ENCODE measurements at places on chromosomes 12 and 14.
A peak's percentile ranks its signal among the peaks of the same experiment; 100 is the strongest.

DNA sequence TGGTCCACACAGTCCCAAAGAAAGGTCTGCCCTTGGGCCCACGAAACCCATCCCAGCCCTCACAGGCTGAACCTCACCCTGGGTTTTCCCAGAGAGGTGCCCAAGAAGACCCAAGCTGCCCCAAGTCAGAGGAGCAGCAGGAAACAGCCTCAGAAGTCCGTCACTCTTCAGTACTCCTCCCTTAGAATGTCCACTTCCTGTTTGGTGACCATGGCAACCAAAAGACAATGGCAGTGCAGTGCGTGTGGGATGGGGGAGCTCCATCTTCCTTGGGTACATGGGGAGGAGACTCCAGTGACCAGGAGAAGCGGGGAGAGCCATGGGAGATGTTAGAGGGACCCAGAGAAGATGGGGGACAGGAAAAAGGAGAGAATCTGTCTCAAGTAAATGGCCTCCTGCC lies 11.3 kb downstream of the SELPLG start:
- DNase-seq = no peak

DNA sequence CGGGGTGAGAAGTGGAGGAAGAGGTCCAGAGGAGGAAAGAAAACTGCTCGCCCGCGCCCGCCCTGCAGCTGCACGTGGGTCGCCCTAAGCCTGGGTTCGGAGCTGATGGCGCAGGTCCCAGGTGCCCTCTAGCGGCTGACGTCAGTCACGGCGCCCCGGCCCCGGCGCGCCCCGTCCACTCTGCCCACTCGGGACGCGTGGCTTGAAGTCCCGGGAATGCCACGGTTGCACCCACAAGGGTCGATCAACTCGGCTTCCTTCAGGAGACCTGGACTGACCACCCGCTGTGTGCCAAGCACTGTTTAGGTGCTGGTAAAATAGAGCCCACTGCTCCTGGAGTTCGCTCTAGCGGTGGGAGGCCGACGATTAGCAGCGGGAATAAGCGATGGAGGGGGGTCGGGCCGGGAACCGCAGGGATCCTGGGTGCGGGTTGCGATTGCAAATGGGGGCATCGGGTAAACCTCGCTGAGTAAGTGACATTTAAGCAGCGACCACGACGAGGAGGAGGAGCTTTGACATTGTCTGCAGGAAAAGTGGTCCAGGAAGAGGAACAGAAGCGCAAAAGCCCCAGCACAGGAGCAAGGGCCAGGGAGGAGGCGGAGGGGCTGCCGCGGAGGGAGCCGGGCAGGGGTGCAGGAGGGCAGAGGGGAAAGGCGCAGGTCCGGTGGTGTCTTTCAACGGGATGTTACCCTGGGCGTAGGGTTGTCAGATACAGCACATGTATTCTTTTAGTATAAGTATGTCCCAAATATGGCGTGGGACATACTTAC lies 5.1 kb upstream of the ZNF839 start:
- peak; percentile 39 for DNase-seq

GRCh38 chr12:93302331-93303229 lies 75.1 kb upstream of the NUDT4 start:
- DNase-seq = no peak

DNA sequence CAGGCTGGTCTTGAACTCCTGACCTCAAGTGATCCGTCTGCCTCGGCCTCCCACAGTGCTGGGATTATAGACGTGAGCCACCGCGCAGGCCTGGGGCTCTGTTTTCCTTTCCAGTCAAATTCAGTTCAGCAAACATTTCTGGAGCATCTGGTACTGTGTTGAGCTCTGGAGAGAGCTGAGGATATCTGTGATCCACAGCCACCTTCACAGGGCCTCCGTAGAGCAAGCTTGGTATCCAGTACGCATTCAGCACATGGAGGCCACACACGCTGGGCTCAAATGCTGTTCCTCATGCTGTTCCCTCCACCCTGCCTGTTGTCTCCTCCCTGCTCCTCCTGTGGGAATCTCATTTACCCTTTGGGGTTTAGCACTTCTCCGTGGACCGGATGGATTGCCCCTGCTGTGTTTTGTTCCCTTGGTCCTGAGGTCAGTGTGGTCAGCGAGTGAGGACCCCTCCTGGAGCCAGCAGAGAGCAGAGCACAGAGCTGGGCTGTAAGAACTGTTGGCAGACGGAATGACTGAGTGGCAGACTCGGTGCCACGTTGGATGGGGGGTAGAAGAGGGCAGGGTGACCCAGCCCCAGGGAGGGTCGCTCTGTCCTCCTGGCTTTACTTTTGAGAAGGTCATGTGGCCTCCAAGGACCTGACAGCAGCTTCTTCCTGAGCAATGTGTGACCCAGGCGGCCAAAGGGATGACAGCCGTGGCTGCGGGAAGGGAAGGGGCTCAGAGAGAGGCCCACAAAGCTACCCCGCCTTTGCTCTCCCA lies 891 bp downstream of the RPS6KL1 start:
- DNase-seq = no peak

DNA sequence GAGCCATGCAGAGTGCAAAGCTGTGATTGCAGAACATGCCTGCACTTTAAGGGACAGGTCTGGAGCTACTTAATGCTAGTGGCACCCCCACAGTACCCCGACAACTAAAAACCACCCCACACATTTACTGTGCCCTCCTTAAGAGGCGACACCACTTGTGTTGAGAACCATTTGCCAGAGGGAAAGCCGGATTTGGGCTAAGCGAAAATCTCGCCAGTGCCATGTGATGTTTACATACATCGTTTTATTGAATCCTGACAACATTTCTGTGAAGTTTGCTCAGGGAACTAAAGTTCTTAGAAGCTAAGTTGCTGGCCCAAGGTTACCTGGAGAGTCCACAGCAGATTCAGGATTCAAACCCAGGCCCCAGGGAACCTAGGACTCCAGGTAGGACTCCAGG lies 119.0 kb upstream of the FKBP4 start:
- no peak for DNase-seq

DNA sequence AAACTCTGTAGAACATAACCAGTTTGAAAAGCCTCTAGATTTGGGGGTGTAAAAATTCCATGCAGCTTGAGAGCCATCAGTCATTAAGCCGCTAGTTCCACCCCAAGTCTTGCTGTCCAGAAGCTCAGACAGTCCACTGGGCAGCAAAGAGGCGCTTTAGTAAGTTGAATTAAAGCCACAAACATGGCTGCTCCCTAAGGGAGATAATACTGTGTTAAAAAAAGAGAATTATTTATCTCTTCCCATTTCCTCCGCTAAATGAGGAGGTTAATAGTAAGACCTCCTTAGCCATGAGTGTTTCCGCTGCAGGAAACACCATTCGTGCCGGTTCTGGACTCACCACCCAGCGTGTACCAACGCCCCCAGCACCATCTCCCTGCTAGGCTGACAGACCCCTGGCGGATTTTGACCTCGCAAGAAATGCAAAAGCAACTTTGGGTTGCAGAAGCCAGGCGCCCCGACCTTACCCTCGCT lies 536 bp downstream of the TM7SF3 start:
- no peak for DNase-seq

DNA sequence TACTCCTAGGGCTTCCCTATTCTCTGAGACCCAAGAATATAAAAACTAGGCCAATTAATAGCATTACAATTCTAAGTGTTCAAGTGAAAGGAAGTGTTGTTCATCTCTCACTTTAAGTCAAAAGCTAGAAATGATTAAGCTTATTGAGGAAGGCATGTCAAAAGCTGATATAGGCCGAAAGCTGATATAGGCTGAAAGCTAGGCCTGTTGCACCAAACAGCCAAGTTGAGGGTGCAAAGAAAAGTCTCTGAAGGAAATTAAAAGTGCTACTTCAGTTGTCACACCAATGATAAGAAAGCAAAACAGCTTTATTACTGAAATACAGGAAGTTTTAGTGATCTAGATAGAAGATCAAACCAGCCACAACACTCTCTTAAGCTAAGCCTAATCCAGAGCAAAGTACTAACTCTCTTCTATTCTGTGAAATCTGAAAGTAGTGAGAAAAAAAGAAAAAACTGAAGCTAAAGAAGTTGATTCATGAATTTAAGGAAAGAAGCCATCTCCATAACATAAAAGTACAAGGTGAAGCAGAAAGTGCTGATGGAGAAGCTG lies 68.9 kb downstream of the SLC6A15 start:
- no peak for DNase-seq

Measured in NCI-H524 treated with DMSO at 0.1 percent for 48 hours (cell line).